ENCODE measurements at places on chromosomes 13 and 19. TPM values are rescaled to one million over a fixed set of nuclear protein-coding genes. Genes with fewer than 3 reads are reported as not detected.

DNA sequence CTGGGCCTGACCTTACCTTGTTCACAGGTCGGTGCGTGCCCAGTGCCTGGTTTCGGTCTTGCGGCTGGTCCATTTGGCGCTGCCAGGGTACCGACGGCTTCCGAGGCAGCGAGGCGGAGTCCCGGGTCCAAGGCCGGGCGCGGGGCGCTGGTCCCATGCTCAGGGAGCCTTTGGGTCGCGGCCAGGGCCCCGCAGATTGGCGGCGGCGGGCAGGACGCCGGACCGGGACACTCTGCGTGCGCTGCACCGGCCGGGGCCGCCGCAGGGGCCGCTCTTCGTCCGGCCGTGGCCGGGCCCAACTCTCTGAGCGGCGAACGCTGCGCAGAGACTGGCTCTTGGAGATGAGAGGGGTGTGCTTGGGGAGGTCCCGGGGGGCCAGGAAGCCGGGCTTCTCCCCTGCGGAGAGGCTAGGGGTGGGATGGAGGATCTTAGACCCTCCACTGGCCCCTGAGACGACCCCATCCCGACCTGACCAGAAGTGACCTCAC lies 3.4 kb upstream of the WIZ start:
- no peak for DNase-seq

DNA sequence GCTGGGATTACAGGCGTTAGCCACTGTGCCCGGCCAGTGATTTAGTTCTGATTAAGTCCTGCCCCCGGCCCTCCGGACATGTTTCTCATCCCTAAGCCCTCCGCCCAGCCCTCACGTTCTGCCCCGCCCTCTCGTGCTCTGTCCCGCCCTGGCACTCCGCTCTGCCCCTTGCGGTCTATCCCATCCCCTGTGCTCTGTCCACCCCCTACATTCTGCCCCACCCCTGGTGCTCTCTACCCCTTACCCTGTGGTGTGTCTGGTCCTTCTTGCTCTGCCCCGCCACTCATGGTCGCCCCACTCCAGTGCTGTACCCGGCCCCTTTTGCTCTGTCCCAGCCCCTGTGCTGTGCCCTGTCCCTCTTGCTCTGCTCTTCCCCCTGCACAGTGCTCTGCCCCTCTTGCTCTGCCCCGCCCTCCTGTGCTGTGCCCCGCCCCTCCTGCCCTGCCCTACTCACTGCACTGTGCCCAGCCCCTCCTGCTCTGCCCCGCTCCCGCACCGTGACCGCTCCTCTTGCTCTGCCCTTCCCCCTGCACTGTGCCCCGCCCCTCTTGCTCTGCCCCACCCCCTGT lies 3.0 kb downstream of the GTPBP3 start:
- no peak for DNase-seq

DNA sequence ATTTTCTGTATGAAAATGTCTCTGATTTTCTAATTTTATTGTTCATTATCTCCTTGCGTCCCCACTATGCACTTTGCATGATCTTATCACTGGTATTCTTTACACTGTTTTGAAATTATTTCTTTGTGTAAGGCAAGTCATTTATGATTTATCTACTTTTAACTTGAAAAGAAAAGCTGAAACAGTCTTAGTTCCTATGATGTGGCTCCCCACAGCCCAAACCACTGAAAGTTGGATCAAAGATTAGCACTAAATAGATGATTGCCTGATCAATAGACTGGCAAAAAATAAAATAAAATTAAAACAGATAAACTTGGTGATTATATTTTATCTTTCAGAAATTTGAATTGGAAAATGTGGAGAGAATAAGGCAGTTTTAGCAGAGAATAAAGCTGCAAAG lies 1101.9 kb downstream of the PCDH9 start:
- DNase-seq: no peak

- no peak for DNase-seq
Measured at GRCh38 chr13:114151565-114152284, 19.3 kb upstream of the RASA3 start.

GRCh38 chr13:75410207-75410606 lies 71.8 kb downstream of the TBC1D4 start:
- DNase-seq: no peak

DNA sequence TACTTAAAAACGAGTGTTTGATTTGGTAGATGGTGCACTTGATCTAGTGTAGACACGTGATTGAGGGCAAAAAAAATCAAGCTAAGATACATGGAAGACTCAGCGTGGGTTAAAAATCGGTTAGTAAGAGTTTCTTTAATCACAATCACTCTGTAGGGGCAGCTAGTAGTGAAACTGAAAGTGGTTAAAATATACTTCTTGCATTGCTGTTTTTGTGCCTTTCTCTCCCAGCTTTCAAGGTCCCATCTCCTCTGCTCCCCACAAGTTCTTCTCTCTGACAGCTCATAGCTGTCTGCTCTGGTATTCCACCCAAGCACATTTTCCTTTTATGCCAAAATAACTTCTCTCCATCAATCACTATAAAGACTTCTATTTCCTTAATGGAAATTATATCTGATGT lies 1089.7 kb downstream of the EFNB2 start:
- DNase-seq: no peak

DNA sequence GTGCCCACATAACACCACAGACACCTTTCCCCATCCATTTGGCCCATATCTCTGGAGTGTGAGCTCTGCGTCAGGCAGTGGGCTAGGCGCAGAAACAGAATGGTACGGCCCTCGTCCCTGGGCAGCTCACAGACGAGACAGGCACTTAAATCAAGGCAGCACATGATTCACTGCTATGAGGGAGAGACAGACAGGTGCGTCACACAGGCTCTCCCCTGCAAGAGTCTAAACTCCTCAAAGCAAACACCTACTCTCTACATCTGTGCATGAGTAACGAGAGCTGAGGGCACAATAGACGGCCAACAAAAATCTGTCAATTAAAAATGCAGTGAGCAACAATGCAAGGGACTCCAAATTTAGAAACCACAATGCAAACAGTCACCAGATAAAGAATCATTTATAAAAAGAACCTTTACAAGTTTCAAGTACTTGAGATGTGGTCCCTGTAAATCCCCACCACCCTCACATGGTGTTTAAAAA lies 348.9 kb downstream of the UQCRFS1 start:
- peak; percentile 56 for DNase-seq

DNA sequence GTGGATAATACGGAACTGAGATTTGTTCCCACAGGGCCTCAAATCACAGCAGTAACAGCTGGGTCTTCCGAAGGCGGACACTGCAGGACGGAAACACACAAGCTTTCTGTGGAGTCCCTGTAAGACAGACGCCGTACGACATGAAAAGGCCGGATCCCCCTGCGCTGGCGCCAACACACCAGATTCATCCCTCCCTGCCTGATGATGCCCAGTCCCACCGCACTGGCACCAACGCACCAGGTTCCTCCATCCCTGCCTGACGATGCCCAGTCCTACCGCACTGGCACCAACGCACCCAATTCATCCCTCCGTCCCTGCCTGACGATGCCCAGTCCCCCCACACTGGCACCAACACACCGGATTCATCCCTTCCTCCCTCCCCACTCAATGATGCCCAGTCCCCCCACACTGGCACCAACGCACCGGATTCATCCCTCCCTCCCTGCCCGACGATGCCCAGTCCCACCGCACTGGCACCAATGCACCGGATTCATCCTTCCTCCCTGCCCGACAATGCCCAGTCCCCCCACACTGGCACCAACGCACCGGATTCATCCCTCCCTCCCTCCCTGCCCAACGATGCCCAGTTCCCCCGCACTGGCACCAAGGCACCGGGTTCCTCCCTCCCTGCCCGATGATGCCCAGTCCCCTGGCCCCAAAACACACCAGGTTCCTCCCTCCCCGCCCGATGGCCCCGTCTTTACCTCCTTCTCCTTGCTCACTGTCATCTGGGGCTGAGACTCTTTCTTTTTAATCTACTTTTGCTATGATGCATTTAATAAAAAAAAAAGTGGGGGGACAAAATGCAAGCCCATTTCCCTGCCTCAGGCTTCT lies 55.1 kb downstream of the RASA3 start:
- no peak for DNase-seq

- DNase-seq: no peak
Measured at GRCh38 chr19:7598180-7598579, 2.5 kb downstream of the CAMSAP3 start.

DNA sequence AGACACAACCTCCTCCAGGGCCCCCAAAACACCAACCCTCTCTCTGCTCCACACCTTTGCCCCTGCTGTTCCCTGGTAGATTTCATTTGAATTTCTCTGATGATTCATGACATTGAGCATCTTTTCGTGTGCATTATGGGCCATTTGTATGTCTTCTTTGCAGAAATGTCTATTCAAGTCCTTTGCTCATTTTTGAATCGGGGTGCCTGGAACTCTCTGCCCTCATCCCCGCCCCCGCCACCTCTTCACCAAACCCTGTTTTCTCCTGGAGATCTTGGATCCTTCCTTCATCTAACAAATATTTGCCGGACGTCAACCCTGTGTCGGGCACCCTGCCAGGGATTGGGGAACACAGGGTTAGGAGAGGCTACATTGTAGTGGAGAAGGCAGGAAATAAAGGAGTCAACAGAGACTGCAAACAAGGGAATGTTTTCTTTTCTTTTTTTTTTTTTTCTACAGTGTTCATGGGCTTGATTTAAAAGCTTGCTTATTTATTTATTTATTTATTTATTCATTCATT lies 25.5 kb upstream of the SLC1A5 start:
- DNase-seq: peak; percentile 37

DNA sequence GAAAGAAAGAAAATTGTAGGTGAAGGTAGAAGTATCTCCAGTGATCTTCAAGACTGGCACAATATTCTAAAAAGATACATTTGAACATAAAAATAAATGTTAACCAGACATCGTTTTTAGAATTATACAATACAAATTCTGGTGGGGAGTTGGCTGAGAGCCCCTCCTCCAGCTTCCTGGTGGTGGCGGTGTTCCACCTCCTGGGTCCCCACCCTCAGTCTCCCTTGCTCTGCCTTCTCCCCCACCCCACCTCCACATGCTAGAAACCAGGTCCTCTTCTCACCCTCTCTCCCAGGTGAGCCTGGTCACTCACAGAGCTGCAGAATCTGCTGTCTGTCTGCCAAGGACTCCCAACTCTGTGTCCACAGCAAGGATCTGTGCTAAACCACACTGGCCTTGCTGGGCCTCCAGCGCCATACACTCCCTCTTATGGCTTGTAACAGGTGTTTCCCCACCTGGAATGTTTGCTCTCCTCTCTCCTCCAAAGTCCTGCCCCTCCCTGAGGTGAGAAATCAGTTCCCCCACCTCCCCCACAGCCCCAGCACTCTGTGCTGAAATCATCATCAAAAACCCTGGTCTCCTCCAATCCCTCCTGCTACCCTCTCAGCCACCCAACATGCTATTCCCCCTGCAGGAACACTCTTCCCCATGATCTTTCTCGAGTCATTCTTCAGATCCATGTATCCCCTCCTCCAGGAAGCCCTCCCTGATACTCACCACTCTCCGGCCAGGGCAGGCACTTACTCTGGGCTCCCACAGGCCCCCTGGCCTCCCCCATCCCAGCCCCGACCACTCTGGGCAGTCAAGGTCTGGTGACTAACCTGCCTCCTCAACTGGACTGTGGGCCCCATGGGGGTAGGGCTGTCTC lies 20.5 kb upstream of the CYP2S1 start:
- DNase-seq: no peak

DNA sequence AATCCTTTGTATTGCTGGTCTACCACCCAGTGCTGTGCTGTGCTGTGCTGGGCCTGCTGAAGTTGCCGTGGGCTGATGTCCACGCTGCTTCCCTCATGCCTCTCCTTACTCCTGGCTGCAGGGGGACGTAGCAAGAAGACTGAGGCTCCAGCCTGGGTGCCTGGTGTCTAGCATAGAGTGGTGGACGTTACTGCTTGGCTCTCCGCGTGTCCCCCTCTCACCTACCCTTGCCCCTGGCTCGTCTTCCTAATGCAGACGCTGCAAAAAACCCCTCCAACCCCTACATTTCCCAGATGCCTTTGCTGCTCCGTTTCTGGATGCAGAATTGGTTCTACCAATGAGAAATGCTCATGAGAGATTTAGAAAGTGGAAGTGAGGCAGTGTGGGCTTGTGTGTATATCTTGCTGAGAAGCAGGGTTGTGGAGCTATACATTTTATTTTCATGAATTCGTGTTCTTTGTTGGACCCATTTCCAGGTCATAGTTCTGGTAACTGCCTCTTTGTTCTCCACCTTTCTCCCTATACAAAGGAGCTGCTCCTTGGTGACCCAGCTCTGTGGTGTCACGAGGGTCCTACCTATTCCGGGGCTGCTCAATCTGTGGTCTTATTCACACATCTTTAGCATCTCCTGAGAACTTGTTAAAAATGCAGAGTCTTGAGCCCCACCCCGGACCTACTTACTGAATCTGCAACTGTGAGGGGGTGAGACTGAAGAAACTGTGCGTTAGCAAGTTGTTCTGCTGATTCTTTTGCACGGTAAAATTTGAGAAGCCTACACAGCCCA lies 7.9 kb upstream of the DENND1C start:
- no peak for DNase-seq

DNA sequence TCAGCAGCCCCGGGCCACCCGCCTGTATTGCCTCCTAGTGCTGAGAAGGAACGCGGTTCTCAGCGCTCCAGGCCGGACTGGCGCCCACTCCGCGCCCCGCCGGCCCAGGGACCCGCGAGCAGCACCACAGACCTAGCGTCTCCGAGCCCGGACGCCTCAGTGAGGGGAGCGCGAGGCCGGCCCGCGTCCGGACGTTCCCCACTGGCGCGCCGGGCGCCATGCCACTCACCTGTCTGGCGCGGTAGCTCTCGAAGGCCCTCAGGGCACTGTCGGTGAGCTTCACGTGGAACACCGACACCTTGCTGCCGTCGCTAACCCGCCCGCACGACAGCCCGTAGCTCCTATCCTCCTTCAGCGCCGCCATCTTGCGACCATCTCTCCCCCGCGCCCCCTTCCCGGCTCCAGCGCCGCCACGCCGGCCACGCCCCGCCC lies at the start of gene ELL:
Gene ELL, minus strand, starts transcription at position 379 of the 432 bp plus-strand sequence. Its CDS starts 15 bp downstream, at position 364.
- no peak for DNase-seq

DNA sequence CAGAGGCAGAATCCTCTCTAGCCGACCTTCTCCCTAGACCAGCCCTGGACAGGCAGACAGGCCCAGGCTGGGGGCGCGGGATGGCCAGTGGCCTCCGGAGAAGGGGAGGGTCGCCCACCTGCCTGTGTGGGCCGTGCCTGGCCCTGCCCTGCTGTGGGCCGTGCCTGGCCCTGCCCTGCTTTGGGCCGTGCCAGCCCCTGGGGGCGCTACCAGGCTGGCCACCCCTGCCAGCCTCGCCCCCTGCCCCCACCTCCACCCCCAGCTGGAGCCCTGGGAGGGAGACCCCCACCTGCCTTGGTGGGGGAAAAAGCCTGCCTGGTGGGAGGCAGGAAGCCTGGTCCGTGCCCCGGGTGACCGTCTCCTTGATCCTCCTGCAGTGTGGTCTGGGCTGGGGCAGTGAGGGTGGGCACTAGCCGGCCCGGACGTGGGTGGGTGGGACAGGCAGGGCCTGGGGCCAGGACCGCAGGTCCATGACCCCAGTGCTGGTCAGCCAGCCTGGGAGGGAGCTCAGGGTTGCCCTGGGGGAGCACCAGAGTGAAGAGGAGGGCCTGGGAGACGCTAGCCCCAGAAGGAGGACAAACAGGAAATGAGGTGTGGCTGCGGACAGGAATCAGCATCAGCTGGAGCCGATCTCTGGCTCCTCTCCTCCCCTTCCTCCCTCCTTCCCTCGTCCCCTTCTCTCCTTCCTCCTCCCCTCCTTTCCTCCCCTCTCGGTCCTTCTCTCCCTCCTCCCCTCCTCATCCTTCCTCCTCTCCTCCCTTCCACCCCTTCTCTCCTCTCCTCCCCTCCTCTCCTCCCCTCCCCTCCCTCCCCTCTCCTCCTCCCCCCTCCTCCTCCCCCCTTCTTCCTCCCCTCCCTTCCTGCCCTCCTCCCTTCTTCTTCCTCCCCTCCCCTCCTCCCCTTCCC lies 5.1 kb upstream of the MKNK2 start:
- peak; percentile 89 for DNase-seq

The IGFL1 gene
- not detected for total RNA-seq

The TEX29 gene
- not detected for total RNA-seq

The CEACAM3 gene
- not detected for total RNA-seq

The ZSCAN4 gene
- total RNA-seq: not detected

The LRRC25 gene
- not detected for total RNA-seq

The KCNK6 gene
- total RNA-seq: 3.7 TPM
